ENCODE measurements at places on chromosomes 5 and 9.

GRCh38 chr5:119287547-119288111 is 68.2 kb upstream of the TNFAIP8 start:
- DNase-seq = no peak

- no peak for DNase-seq
Observed at GRCh38 chr5:128038643-128039042, 44.9 kb upstream of the SLC12A2 start.

- no peak for DNase-seq
Observed at GRCh38 chr5:57736716-57737115, 254.1 kb upstream of the ACTBL2 start.

DNA sequence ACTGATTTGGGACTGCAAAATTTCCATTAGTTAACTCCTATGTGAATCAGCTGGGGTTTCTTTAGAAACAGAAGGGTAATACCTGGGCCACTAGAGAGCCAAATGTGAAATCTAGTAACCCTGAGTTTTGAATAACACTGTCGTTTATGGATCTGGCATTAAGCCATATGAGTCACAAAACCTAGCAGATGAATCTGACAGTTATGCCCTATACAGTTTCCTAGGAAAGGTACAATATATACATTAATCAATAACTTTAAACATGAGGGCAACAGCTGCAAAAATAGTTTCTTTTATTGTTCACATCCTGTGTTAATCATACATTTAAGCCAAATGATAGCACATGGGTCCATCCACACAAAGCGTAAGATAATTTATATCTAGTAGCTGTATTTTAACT is 56.9 kb downstream of the PAM start:
- no peak for DNase-seq

- no peak for DNase-seq
Observed at GRCh38 chr5:64954518-64954917, 185.8 kb downstream of the CWC27 start.

DNA sequence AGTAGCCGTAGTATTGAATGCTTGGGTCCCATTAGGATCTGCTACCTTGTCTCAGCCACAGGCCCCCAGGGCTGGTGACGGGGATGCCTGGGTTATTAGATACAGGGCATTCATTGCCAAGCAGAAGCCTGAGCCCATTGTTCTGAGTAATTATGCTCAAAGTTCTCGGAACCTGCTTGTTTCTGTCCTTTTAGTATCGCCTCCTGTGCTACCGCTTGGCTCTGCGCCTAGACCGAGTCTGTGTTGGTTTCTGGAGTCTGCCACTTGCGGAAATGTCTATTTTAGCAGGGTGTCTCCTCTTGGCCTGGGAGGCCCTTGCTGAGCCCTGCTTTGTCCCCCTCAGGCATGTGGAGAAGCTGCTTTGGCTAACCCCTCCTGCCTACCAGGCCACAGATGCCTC is 506.1 kb downstream of the BNC2 start:
- DNase-seq = no peak

- DNase-seq = no peak
Observed at GRCh38 chr5:128376577-128376976, 161.5 kb downstream of the FBN2 start.

Data from NCI-H526 (cell line).